ENCODE measurements at places on chromosomes 5 and 9.

DNA sequence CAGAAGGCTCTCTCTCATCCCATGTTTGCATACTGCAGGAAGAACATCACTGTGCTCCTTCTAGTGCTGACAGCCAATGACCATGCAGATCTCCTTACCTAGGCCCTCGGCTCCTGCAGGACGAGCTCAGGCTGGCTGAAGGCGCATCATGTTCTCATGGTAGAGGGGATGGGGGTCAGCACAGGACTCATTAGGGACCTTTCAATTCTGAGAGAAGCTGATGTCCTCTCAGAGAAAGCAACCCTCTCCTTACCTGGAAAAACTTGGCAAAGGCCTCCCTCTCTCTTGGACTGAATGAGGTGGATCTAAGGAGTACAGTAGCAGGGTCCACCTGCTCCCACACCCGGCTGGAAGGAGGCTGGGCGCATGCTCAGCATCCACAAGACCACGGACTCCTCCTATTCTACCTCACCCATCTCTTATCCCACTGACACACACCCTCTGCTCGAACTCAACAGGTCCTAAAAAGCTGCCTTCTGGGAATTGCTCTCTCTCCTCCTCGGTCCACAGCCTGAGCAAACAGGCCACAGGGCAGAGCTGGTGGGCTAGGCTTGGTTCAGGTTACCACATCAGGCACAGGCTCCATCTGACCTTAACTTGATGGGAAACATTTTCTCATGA is 2.9 kb downstream of the IPPK start:
- DNase-seq, result no peak

DNA sequence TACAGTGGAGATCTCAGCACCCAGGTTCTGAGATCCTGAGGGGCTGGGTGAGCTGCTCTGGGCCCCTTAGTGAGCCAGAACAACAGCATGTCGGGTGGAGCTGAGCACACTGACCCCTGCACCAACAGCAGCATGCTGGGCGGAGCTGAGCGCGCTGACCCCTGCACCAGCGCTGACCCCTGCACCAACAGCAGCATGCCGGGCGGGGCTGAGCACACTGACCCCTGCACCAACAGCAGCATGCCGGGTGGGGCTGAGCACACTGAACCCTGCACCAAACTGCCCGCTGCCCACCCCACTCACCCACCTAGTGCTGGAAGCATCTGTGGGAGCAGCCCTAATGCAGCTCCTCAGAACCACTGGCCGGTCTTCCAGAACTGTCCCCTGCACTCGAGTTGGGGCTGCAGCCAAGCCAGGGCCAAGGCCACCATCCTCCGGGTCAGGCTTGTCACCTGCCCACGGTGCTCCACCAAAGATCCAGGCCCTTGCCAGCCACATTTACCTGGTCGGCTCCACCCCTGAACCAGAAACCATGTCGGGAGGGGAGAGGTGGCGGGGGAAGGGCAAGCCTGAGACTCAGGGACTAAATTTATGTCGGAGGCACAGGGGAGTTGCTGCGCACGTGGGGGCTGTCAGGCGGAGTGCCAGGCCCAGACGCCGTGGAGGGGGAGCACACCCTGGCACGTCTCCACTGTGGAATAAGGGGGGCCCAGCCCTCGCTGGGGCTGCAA is 80.3 kb downstream of the ADAMTS2 start:
- no peak for DNase-seq

DNA sequence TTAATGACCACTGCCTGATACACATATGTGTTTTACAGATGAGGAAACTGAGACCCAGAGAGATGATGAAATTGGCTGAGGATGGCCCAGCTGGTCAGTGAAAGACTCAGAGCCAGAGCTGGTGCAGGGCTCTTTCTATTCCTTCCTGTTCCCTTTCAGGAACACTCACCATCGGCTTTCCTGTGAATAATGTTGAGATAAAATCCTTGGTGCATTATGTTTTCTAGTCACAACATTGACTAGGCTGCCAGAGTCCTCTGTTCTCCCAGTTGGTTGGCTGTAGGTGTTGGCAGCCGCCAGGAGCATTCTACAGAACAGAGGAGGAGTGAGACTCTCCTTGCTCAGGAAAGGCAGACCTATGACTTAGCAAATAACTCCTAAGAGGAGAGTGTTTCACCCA is 14.8 kb downstream of the TGFBI start:
- no peak for DNase-seq

- DNase-seq, result peak; percentile 42
Measured at GRCh38 chr5:95727764-95728191, 3.4 kb upstream of the RHOBTB3 start.

GRCh38 chr9:85016384-85017006 is 347.0 kb downstream of the NTRK2 start:
- no peak for DNase-seq

DNA sequence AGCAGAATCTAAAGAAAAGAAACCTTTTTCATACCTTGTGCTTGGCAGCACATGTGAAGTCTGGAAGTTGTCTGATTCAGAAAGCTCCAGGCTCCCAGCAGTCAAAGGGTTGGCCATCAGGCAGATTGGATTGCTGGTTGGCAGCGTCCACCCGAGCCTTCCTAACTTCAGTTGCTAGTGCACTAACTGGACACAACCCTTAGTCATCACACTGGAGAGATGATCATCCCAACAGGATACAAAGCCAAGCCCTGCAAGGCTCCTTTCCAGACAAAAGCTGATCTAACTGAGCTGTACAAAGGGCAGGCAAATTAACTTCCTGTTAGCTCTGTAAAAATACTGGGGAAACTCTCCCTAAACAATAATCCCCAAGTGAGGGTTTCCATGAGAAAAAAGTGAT is 185.6 kb downstream of the SNX18 start:
- DNase-seq, result no peak

DNA sequence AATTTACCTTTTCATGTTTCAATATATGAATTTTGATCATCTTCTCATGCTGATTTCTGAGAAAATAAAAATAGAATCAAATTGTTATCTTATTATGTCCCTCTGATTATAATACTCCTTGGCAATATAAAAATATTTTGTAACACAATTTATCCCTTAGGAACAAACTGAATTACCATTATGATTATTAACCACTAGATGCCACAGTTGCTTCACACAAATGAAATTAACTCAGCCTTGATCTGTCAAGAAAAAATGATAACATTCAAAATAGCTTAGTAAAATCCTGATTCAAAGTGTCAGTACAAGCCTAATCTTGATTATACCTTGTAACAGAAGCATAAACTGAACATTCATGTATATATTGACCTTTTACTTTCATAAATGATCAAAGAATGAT is 4.8 kb upstream of the CHSY3 start:
- no peak for DNase-seq

- DNase-seq, result peak; percentile 57
Measured at GRCh38 chr5:159094745-159095144, 5.0 kb downstream of the EBF1 start.

- DNase-seq, result no peak
Measured at GRCh38 chr5:122517091-122517490, 205.1 kb downstream of the SNCAIP start.

DNA sequence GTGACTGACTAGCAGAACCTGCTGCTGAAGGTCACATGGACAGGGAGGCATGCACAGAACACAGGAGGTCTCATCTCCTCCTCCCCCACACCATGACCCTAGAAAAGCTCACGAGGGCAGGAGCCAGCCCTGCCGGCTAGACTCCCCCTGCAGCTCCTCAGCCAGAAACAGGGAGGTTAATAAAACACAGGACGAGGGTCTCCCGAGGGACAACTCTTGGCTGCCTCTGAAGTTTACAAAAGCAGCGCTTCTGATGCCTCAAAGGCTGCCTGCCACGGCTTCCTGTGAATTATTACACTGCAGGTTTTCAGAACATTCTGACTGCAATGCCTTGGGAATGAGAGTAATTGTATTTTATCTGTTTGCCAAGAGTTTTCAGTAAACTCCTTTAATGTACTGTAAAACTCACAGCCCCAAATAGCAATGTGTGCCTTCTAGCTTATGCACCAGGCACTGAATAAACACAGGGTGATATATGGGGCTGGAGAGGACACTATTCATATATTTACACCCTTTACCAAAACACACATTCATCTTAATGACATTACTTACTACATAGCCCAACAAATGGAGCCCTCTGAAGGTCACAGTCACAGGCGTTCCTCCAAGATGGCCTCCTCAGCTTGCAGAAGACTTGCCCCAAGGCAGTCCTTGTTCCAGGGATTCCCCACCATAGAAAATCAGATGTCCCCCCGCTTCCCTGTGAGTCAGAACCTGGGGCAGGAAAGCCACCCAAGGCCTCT is 83.7 kb downstream of the C5orf15 start:
- no peak for DNase-seq

- no peak for DNase-seq
Measured at GRCh38 chr9:82034956-82035731, 46.6 kb downstream of the SPATA31D1 start.

DNA sequence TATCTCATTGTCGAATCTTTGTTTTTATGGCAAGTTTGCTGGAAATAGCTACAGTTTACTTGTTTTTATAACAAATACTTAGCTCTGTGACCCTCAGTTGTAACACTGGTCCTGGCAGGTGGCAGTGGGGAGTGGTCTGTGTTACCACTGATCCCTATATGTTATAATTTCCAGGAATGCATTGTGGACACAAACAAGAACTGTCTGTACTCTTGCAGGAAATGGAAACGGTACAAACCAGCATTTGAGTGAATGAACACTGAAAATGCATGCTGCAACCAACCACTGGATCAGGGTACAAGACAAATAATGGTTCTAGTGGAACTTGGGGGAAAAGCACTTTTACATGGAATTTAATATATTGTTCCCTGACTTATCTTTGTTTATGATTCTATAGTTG is 66.5 kb upstream of the PJA2 start:
- no peak for DNase-seq

DNA sequence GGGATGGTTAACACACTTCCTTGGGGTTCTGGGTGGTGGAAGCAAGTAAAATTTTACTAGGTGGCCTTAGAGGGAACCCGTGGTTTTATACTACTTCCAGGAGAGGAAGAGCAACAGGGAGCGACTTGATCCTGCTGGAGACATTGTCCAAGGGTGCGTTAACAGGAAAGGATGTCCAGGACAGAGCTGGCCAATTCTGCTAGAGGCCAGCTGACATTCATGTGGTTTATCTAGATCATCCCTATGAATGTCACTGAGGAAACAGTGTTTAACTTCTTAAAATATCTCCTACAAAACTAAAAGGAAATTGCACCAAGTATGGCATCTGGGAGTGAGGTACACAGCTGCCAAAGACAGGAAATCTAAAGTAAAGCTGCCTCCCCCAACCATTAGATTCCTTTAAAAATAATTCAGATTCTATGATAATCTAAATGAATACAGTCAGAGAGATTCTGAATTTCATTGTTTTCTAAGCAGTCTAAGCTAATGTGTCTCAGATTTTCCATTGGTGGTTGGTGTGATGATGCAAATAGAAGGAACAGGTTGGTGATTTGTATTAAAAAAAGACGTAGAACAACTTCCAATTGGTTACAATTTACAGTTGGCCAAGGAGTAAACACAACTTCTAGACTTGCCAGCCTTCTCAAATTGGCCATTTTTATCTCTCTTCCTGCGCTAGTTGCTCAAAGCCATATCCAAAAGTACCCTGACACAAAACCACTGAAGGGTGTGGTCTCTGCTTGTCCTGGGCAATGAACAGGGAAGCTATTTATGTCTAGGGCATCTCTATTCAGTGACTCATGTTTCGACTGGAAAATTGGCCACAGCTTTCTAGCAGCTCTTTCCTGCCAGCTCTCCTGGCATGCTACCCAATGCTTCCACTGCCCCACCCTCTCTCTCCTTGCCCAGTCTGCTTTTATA is 574.7 kb upstream of the MEF2C start:
- DNase-seq, result peak; percentile 23

DNA sequence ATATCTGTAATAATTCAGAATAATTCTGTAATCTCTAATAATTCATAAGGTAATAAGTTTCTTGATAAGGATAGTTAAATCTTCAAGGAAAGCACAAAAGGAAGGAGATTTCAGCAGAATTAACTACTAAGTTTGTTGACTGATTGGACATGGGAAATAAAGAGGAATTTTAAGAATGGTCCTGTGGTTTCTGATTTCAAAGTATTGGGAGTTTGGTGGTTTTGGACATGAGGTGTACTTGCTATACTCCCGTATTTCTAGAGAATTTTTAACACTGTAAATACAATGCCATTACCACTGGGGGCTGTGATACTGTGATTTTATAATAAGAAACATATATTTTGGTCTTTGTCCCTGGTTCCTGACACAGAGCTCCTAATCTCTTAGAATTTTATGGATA is 123.9 kb downstream of the UNC13B start:
- DNase-seq, result no peak

- no peak for DNase-seq
Measured at GRCh38 chr5:84063041-84063440, 321.6 kb downstream of the EDIL3 start.

DNA sequence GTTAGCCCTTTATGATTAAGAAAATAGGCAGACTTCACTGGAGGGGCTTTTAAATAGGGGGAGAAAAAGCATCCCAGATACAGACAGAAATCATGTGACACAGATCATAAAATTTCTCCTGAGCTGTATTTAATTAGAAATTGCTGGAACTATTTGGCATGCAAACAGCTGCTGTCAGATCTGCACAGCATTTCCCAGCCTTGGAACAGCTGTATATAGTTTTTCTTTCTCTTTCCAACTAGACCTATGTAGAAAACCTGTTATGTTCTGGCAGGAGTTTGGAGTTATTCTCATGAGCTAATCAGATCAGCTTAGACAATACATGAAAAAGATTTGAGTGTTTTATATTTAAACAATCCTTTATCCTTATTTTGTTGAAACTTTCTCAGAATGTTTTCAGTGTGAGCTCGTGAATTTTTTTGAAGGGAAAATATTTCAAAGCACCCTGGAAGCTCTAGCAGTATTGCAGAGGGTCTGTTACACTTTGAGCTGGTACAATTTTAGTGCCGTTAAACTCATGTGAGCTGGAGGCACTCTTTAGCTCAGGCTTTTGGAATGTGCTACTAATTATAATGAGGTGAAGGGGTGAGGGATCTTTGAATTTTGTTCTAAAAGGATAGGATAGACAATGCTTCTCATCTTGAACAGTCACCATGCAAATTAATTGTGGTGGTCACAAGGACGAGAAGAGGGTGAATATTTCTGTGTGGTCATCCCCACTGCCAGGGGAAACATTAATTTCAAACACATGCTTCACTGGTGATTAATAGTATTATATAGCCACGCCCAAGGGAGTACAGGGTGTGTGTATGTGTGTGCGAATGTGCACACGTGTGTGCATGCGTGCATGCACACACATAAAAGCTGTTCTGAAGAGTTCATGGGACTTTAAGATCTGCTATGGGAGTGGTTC is 239.4 kb upstream of the FBXL7 start:
- no peak for DNase-seq

Data from NCI-H1105 treated with DMSO at 0.1 percent for 48 hours (cell line).